ENCODE measurements at places on chromosomes 12 and 14.
A peak's percentile ranks its signal among the peaks of the same experiment; 100 is the strongest.

DNA sequence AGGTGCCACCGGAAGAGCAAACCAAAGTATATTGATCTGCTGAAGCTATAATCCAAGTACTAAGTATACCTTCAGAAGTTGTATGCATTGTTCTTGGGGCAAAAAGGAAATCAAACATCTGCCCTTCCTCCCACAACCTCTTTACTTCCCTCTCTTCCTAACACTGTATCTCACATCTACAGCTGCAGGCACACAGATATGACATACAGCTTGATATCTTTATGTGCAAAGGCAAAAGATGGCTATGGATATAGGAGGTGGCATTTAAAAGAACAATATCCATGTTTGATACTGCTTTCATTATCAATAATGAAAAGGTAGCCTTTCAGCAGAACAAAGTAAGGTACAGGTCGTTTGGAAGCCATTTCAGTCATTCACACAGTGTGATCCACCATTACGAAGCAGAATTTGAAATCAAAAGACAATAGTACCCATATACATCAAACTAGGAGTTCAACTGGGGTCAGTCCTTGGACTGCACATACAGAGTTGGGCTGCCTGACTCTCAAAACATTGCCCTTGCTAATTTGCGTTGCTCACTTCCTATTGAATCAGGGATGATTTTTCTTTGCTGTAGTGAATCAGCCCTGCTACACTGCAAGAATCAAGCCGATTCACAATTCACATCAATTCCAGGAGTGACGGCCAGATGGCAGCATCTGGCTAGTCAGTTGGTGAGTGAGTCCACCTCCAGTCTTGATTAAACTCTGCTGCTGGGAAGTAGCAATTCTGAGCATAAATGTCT is 8.9 kb downstream of the ANG start:
- peak; percentile 75 for DNase-seq

GRCh38 chr12:57248934-57249742 is 1.8 kb downstream of the STAC3 start:
- no peak for DNase-seq

DNA sequence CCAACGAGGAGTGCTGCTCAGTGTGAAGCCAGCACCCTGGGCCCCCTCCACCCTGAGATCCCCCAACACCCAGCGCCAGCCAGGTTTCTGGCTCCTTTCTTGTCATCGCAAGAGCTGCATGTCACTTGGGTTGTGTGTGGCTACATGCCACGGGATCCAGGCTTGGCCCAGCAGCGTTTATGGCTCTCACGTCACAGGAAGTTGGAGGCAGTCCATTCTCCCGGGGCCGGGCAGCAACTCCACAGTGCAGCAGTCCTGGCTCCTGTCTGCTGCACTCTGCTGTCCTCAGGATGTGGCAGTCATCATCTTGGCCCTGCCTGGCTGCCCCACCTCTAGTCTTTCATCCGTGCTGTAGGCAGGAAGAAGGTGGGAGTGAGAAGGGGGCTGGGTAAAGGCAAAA is 78.3 kb downstream of the AACS start:
- DNase-seq = no peak

DNA sequence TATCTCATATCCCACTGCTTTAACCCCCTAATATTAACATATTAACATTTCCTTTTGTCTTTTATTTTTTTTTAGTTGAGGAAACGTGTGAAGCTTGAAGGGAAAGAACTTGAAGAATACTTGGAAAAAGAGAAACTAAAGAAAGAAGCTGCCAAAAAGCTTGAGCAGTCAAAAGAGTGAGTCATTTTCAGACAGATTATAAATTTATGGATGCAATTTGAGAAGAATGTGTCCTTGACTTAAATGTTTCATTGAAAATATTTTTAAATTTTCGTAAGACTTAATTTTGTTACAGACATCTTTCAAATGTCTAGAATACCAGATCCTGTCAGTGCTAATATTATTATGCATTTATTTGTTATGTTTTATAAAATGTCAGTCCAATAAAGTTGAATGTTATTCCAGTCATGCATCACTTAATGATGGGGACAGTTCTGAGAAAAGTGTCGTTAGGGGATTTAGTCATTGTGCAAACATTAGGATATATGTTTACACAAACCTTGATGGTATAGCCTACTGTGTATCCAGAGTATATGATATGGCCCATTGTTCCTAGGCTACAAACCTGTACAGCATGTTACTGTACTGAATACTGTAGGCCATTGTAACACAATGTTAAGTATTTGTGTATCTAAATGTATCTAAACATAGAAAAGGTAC is 32.6 kb downstream of the CPSF2 start:
- peak; percentile 70 for DNase-seq

- no peak for DNase-seq
These were observed 884.9 kb upstream of the FOXG1 start for GRCh38 chr14:27881646-27882045.

DNA sequence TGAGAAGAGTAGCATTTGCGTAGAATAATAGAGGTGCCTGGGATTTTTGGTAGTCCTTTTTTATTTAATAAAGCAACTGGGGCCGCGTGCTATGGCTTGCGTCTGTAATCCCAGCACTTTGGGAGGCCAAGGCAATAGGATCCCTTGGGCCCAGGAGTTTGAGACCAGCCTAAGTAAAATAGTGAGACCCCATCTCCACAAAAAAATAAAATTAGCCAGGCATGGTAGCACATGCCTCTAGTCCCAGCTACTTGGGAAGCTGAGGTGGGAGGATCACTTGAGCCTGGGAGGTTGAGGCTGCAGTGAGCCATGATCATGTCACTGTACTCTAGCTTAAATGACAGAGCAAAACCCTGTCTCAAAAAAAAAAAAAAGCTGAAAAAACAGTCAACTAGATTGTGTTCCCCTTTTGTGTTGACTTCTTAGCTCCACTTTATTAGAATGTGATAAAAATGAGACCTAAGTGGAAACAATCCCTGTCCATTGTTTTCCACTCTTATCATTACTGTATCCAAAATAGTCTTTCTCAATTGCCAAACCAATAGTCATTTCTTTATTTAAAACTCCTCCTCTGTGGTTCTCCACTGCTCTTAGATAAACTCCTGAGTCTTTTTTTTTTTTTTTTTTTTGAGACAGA is 7.4 kb downstream of the PRKCH start:
- DNase-seq = no peak

GRCh38 chr12:18422871-18423270 is 161.6 kb downstream of the PIK3C2G start:
- no peak for DNase-seq

DNA sequence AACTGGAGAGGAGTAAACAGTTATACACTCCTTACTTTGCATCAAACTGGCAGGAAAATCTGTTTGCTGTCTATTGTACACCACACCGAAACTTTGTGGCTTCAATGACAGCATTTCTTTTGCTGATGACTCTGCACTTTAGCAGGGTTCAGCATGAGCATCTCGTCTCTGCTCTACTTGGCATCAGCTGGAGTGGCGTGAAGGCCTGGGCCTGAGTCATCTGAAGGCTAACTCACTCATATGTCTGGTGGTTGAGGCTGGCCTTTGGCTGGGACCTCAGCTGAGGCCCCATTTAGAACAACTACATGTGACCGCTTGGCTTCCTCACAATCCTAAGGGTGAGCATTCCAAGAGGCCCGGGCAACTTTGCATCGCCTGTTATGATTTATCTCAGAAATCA is 28.7 kb upstream of the REP15 start:
- peak; percentile 23 for DNase-seq

GRCh38 chr12:56299308-56299852 is 750 bp downstream of the CS start:
- no peak for DNase-seq

DNA sequence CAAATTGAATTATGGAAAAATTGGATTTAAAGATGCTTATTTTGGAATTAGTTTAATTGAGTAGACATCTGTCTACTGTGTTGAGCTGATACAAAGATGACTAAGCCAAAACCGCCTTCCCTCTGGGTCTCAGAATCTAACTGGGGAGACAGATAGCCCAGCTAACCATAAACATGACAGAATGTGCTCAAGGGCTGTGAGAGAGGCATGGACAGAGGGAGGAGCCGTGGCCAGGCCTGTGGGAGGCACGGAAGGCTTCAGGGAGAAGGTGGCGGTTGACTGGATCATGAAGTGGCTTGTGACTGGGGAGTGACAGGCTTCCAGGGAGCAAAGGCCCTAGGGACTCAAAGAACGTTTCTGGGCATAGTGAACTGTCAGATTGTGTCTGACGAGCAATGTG is 74.6 kb downstream of the DACT1 start:
- DNase-seq = no peak

DNA sequence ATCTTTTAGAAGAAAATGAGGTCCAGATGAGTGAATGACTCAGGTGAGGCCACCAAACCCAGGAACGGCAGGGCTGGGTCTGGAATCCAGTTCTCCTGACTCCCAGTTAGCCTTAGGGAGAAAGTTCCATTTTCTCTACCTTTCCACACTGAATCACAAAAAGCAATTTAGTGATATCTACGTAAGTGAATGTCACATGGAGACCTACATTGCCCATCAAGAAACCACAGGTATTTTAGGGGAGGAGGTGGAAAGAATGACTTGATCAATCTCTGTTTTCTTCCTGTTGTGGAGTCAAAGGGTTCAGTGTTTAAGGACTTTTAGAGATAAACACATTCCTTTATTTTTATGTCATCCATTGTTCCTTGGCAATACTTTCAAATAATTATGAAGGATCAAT is 106.9 kb upstream of the PTPRB start:
- no peak for DNase-seq

GRCh38 chr14:78666336-78667056 is 496.3 kb downstream of the NRXN3 start:
- no peak for DNase-seq

- peak; percentile 86 for DNase-seq
These were observed 28.8 kb upstream of the BHLHE41 start for GRCh38 chr12:26153421-26154154.

GRCh38 chr14:24228902-24229301 is 3.3 kb downstream of the NEDD8 start:
- DNase-seq = no peak

- DNase-seq = no peak
These were observed 134.4 kb upstream of the AMIGO2 start for GRCh38 chr12:47214001-47214619.

GRCh38 chr12:90257927-90258624 is 549.4 kb upstream of the ATP2B1 start:
- no peak for DNase-seq

DNA sequence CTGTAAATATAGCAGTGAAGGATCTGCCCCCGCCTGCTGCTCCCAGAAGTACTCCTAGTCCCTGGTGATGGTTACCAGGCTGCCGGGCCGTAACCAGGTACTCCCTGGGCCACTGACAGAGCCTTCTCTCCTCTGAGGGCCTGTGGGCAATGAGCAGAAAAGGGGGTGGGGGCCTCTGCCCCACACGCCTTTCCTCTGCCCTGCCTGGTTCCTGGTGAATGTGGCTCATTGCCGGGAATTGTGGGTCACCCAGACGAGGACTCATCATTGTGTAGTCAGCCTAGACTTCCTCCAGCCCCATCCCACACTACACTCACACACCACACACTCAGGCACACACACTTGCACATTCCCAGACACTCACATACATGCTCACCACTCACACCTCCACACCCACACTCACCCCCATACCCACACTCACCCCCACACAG is 35.7 kb upstream of the ACTN1 start:
- DNase-seq = no peak

GRCh38 chr12:66739940-66740651 is 61.2 kb upstream of the GRIP1 start:
- no peak for DNase-seq

DNA sequence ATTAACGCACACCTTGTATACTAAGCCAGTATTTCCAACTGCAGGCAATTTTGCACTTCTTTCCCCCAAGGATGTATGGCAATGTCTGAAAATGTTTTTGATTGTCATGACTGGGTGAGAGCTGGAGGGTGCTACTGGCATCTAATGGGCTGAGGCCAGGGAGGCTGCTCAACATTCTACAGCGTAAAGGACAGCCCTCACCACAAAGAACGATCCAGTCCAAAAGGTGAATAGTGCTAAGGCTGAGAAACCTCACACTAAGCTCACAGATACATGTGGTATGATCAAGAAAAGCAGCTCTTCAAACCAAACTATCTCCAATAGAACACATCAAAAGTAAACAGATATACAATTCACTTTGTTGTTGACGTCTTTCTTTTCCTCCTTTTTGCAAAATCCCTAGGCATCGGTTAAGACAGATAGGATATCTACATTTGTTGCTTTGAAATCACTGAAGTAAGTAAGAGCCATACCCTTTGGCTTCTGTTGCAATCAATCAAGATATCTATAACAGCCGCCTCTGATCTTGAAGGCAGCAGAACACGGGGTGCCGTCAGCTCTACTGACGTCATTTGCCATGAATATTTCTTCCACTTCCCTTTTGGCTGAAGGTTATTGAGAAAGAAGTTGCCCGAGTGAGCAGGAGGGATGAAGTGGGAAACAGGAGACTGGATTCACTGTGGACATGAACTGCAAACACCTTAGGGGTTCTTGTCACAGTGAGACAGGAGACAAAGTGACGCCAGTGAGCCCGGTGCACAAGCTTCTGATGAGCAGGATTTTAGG is 218.3 kb downstream of the FOXN3 start:
- DNase-seq = no peak

DNA sequence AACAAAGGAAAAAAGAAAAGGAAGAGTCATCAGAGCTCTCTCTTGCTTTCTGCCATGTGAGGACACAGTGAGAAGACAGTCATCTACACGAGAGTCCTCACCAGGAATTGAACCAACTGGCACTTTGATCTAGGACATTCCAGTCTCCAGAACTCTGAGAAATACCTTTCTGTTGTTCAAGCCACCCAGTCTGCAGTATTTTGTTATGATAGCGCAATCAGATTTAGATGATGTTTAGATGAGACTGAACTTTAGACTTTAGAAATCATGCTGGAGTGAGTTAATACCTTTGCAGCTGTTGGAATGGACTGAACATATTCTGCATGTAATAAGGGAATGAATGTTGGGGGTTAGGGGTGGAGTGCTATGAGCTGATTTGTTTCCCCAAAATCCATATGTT is 28.1 kb upstream of the RAB21 start:
- DNase-seq = no peak

DNA sequence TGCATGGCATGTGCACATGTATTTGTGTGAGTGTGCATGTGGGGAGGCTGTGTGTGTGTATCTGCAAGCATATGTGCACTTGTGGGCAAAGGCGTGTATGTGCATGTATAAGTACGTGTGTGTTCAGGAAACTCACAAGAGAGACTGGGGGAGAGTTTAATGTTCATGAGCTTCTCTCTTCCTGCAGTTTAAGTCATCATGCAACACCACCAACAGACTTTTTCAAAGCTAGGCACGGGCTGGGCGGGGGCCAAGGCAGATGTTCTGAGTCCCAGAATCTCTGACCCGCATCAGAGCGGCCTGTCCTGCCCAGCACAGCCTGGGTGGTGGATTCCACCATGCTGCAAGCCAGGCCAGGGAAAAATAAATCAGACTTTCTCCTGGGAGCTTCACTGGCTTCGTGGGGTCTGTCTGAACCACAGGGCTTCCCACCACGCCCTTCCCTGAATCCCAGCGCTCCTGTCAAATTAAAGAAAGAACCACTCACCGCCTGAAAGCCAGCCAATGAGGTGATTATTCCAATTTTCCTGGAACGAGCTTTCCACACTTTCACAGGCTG is 75.7 kb downstream of the PITPNM2 start:
- peak; percentile 53 for DNase-seq

GRCh38 chr14:99075771-99076375 is 196.1 kb downstream of the BCL11B start:
- DNase-seq = no peak
